Bronchial smooth muscle cell (primary cell): ENCODE measurements at places on chromosomes 4 and X. TPM values are rescaled to one million over a fixed set of nuclear protein-coding genes. Genes with fewer than 3 reads are reported as not detected.

The STATH gene
- total RNA-seq = not detected in 2 replicates

The CFAP47 gene
- under 0.01 TPM in 1 of 2 replicates, not detected in the other for total RNA-seq

The RAB40A gene
- total RNA-seq = 0.09 and 0.16 TPM in 2 replicates

The P2RY4 gene
- under 0.01 TPM in 1 of 2 replicates, not detected in the other for total RNA-seq
